ENCODE measurements at places on chromosomes 11 and 22.
A peak's percentile ranks its signal among the peaks of the same experiment; 100 is the strongest.

GRCh38 chr22:35752863-35753189 is 35.2 kb downstream of the APOL5 start:
- no peak for DNase-seq

DNA sequence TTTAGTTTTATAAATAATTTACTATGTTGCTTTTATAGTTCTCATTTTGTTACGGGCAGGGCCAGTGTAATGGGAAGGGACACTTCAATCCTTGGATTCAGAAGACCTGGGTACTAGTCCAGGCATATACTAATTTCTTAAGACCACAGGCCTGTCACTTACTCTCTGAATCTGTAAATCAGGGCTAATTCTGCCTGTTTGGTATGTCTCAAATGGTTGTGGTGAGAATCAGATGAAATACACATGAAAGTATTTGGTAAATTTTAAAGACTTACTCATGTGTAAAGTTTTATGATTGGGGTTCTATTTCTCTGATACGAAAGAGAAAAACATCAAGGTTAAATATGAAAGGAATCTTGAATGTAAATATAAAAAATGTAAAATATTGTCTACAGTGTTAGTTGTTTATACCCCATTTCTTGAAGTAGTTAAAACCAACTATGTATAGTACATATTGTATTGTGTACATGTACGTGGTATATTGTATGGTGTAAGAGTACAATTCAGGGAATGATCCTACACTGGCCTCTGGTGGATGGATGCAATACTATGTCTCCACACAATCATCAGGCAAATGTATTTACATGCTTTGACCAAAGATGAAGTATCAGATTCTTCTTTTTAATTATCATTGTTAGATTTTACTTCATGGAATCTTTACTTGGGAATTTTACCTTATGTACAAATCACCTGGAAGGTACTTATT is 24.5 kb upstream of the RAG2 start:
- peak; percentile 52 for DNase-seq

- no peak for DNase-seq
Measured at GRCh38 chr11:91373497-91373896, 851.1 kb upstream of the FAT3 start.

DNA sequence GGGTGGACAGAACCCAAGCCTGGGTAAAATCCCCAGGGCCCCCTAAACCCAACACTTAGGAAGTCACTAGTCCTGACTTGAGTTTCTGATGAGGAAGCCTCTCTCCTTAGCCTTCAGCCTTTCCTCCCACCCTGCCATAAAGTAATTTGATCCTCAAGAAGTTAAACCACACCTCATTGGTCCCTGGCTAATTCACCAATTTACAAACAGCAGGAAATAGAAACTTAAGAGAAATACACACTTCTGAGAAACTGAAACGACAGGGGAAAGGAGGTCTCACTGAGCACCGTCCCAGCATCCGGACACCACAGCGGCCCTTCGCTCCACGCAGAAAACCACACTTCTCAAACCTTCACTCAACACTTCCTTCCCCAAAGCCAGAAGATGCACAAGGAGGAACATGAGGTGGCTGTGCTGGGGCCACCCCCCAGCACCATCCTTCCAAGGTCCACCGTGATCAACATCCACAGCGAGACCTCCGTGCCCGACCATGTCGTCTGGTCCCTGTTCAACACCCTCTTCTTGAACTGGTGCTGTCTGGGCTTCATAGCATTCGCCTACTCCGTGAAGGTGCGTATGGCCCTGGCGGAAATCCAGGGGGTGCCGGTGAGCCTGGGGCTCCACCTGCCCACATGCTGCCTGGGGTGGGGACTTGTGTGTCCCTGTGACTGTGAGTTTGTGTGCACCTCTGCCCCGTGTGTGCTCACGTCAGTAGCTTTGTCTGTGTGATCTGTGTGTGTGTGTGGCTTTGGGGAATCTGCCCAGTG is at the start of gene IFITM1:
Gene IFITM1 (plus strand): TSS at position 254 of the 767 bp plus-strand sequence. CDS start 131 bp downstream, at position 385.
- DNase-seq: peak; percentile 78

- DNase-seq: no peak
Measured at GRCh38 chr11:21398195-21398594, 728.8 kb downstream of the NELL1 start.

DNA sequence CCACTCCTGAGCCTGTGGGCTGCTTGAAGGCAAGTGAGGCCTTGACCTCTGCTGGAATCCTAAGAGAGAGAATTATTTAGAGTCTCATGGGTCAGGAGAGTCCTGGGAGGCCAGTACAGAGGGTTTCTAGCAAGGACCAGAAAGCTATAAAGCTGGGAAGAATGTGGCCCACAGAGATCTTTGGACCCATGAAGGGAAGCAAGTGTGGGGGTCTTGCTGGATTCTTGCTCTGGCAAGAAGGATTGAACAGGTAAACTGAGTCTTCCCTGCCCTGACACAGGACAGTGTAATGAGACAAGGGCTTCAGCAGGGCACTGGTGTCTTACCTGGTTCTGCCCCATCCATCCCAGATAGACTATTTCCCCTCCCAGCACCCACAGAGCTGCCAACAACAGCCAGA is 18.4 kb downstream of the EIF3F start:
- DNase-seq: no peak

GRCh38 chr11:131464461-131464860 is 94.0 kb downstream of the NTM start:
- DNase-seq: no peak

- no peak for DNase-seq
Measured at GRCh38 chr11:44990665-44991064, 40.0 kb upstream of the TP53I11 start.

Measured in fibroblast of skin of right quadriceps (primary cell).